T-helper 22 cell (primary cell): ENCODE measurements at places on chromosomes 1 and 21.

- DNase-seq = no peak
Observed at GRCh38 chr1:49190138-49190537, 413.4 kb upstream of the BEND5 start.

GRCh38 chr21:14982336-14982735 is 82.5 kb downstream of the NRIP1 start:
- DNase-seq = no peak

GRCh38 chr21:37915941-37916309 is 332 bp downstream of the KCNJ6 start:
- DNase-seq = no peak

- DNase-seq = no peak
Observed at GRCh38 chr1:153921080-153921802, 1.5 kb downstream of the GATAD2B start.
